ENCODE measurements at places on chromosomes 6 and 20.
A peak's percentile ranks its signal among the peaks of the same experiment; 100 is the strongest.

GRCh38 chr20:44583157-44583556 lies 778 bp downstream of the PKIG start:
- DNase-seq, result no peak

DNA sequence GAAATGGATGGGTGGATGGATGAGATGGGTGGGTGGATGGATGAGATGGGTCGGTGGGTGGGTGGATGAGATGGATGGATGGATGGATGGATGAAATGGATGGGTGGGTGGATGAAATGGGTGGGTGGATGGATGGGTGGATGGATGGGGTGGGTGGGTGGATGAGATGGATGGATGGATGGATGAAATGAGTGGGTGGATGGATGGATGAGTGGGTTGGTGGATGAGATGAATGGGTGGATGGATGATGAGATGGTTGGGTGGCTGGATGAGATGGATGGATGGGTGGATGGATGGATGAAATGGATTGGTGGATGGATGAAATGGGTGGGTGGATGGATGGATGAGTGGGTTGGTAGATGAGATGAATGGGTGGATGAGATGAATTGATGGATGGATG lies 35.7 kb downstream of the THBS2 start:
- DNase-seq, result no peak

DNA sequence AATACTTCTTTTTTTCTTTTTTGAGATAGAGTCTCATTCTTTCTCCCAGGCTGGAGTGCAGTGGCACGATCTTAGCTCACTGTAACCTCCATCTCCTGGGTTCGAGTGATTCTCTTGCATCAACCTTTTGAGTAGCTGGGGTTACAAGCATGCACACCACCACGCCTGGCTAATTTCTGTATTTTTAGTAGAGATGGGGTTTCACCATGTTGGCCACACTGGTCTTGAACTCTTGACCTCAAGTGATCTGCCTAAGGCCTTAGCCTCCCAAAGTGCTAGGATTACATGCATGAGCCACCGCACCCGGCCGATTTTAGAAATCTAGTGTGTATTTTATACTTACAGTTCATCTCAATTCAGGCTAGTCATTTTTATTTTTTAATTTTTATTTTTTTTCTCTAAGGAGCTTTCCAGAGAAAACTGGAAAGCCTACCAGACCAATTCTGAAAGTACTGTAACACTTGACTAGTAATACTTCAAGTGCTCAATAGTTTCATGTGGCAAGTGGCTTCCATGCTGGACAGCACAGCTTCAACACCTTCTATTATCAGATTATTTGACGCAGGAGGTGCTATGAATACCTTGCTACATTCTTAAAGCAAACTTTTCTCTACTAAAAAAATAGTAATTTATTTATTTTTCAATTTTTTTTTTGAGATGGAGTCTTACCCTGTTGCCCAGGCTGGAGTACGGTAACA lies 25.0 kb downstream of the POLR1C start:
- DNase-seq, result no peak

GRCh38 chr6:41670703-41671360 lies 32.6 kb downstream of the MDFI start:
- DNase-seq, result no peak

GRCh38 chr6:85482905-85483700 lies 33.2 kb downstream of the NT5E start:
- peak; percentile 68 for DNase-seq

- DNase-seq, result peak; percentile 7
These were observed 234.9 kb upstream of the MCHR2 start for GRCh38 chr6:100228834-100229441.

GRCh38 chr6:105458551-105458950 lies 55.7 kb upstream of the PREP start:
- DNase-seq, result no peak

DNA sequence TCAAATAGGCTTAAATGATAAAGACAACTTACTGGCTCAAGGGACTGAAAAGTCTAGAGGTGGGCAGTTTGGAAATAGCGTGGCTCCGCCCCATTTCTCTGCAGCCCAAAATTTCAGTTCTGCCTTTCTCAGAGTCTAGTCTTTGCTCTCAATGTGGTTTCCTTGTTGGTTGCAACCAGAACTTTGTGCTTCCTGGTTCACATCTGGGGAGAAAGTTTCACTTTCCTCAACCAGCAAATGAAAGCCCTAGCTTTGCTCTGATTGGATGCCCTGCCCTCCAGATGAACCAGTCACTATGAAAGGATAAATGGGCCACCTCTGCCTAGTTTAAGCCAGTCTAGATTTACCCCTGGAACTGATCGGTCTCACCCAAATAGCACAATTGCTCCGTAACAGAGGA lies 14.9 kb downstream of the SYCP2L start:
- DNase-seq, result no peak

- no peak for DNase-seq
These were observed 3.7 kb upstream of the SMAP1 start for GRCh38 chr6:70663881-70664466.

DNA sequence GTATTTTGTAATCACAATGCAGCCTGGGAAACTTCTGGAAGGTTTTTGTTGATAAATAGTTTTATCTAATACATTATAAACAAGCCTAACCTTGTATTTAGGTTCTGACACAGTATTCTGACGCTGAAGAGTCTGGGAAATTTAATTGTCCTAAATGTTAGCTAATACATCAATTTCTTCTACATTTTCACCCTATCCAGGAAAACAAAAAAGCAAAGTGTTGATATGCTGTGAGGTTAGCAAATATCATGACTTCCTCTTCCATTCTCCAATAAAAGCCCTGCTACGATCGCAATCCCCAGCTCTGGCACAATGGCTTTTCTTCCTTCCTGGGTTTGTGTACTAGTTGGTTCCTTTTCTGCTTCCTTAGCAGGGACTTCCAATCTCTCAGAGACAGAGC lies at the start of gene C6orf58:
C6orf58 (plus strand) TSS at position 301 of the 400 bp plus-strand sequence; CDS start at position 313, 12 bp downstream.
- no peak for DNase-seq

- no peak for DNase-seq
These were observed 22.6 kb upstream of the SH3BGRL2 start for GRCh38 chr6:79608334-79609224.

DNA sequence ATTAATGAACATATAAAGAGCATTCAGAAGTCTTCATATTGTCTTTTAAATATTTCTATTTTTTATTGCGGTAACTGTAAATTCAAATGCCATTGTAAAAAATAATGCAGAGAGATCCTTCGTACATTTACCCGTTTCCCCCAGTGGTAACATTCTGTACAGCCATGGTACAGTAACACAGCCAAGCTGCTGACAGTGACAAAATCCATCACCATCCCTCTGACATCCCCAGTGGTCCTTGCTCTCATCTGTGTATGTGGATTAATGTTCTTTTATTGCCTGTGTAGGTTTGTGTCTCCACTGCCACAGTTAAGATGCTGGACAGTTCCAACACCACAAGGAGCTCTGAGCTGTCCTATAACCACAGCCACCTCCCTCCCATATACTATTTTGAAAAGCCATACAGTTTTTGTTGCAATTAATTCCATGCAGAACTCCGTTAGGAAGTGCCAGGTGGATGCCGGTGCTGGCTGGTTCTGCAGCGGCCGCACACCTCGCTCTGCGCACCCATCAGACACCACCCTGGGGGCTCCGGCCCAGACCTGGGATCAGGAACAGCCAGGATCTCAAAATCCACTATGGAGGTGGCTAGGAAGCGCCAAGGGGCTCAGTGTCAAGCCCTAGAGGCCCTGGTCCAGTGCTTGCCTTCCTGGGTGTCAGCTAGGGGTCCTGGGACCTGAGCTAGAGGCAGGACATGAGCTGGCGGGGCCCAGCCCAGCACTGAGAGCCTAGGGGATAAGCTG lies 93.1 kb upstream of the PMEPA1 start:
- no peak for DNase-seq

- DNase-seq, result no peak
These were observed 7.1 kb downstream of the IRF4 start for GRCh38 chr6:398558-399078.

DNA sequence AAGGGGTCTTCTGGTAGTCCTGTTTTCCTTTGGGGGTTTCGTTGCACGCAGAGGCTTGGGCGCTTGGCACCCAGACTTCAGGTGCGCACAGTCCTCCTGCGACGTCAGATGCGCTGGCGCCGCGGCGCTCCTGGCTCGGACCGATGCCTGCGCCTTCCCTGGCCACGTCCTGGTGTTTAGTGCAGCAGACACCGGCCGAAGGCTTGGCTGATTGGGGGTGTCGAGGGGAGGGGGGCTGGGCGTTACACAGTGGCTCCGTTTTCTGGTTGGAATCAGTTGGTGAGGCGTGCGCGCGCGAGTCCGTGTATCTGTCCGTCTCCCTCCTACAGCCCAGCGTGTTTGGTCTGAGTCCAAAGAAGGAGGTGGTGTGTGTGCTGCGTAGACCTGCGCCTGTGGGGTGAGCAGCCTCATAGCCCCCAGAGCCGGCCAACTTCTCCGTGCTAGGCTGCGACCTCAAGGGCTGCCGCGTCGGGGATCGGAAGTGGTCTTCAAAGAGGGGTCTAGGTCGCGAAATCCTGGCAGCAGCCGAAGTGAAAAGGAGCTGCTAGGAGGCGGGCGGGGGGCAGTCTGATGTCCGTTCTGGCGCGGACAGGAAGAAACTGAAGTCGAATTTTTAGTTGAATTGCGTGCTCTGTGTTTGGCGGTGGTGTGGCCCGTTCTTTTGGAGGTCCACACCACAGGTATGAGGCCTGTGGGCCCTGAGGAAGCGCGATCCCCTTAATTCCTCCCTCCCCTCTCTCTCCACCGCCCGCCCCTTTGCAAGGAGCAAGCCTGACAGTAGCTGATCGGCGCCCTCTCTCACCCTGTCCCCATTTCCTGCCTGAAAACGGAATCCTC lies 1.5 kb downstream of the SYNDIG1 start:
- DNase-seq, result no peak

DNA sequence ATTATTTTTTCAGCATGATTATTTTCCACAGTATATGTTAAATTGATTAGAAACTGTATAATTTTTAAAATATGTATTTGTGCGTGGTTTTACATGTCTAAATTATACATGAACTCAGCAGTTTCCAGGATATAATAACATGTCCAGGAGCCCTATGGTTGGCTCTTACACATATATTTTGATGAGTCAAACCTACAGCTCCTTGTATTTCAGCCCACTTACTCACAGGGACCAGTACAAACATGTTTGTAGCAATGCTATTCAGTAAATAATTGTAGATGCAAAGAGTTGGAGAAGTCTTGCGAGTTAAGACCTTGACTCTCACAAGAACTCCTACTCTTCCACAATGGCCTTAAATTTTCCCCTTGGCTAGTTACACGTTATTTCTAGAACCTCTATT lies 107.2 kb upstream of the SASH1 start:
- DNase-seq, result no peak

- DNase-seq, result peak; percentile 9
These were observed 143.7 kb downstream of the RALGAPA2 start for GRCh38 chr20:20568604-20569205.

DNA sequence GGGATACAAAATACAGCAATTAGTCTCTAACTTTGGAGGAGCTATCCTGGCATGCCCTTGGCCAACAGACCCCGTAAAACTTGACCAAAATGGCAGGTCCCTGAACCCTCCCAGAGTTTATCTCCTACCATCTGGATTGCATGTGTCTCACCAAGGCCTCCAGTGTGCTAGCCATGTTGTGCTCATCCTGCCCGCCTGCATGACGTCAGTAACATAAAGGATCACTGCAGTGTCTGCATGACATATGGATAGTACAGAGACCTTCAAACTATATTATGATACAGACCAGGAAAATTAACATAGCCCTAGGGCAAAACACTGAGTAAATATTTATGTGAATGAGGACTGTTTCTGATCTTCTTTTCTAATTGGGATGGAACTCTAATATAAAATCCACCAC lies 25.3 kb downstream of the CPXM1 start:
- no peak for DNase-seq

- DNase-seq, result no peak
These were observed 22.9 kb upstream of the ARMC2 start for GRCh38 chr6:108825326-108825725.

GRCh38 chr20:58701431-58702160 lies 9.0 kb downstream of the NPEPL1 start:
- DNase-seq, result no peak

GRCh38 chr6:34305497-34305896 lies 56.7 kb upstream of the SMIM29 start:
- no peak for DNase-seq

Measured in CD4-positive, alpha-beta T cell treated with Interleukin-6 at 100 ng/mL for 8 hours (primary cell).